ENCODE measurements at places on chromosomes 11 and 22.

DNA sequence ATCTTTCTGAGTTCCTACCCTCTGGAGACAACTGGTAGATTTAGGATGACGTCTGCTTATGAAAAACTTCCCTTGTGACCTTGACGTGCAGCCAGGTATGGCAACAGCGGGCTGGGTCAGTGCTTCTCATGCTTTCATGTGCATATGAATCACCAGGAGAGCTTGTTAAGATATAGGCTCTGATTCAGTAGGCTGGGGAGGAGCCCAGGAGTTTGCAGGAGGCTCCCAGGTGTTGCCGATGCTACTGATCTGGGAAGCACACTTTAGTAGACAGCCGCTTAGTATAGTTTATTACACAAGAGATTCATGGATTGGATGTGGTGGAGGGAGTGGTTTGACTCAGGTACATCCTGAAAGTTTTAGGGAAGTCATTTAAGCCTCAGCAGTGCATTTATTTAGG, 23.8 kb downstream of the DIXDC1 start:
- DNase-seq, result no peak

- no peak for DNase-seq
These were observed 7.9 kb downstream of the CCDC134 start for GRCh38 chr22:41808400-41808799.

DNA sequence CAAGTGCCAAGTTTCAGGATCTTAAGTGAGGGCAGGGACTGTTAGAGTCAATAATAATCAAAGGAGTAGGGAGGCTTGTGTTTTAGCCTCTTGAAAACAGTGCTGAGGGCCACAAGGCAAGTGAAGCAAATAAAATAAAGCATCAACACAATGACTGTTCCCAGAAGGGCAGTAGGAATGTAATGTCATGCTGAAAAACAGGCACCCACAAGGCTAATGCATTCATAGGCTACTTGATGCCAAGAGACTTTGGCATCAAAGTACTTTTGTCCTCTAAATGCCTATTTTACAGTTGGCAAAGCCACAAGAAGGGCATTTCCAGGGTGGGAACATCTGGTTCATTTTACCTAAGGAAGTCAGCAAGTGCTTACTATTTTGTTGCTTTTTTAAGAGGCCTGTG, 22.9 kb downstream of the RAB39A start:
- DNase-seq, result no peak

DNA sequence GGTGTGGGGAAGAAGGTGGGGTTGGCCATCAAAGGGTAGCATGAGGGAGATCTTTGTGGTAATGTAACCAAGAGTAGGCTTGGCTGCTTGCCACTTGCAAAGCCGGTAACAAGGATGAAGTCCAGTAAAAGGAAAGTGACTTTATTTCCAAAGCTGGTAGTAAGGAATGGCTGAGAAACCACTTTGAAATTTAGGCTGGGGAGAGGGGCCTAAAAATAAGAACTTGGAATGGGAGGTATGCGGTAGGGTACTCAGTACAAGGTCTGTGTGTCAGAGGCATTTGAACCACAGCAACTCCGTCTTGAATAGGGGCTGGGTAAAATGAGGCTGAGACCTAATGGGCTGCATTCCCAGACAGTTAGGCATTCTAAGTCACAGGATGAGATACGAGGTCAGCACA, 216.0 kb upstream of the ISX start:
- no peak for DNase-seq
